HT-29 (cell line): ENCODE measurements at places on chromosomes 11 and 22. TPM values are rescaled to one million over a fixed set of nuclear protein-coding genes. Genes with fewer than 3 reads are reported as not detected.

OR51B5 gene
- not detected in 2 replicates for total RNA-seq

MS4A6E gene
- not detected in 2 replicates for total RNA-seq

DNA sequence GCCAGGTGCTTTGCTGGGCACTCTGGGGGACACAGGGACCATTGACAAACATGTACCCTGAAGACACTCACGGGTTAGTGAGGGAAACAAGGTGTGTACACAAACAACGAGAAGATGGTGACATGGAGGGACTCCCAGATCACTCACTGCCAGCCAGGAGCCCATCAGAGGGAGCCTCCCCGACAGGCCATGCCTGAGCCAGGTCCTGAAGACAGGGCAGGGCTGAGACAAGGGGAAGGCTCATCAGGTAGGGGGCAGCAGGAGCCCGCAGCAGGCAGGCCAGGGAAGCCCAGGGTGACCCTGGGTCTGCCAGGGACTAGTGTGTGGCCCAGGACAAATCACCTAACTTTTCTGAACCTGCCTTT lies 127.9 kb downstream of the BUD13 start:
- no peak for DNase-seq

GRCh38 chr11:78878631-78879030 lies 304.0 kb upstream of the NARS2 start:
- no peak for DNase-seq
